Hematopoietic multipotent progenitor cell (in vitro differentiated cells): ENCODE measurements at places on chromosomes 13 and 19.
A peak's percentile ranks its signal among the peaks of the same experiment; 100 is the strongest.

- no peak for DNase-seq
Measured at GRCh38 chr19:45767881-45768654, 984 bp downstream of the SIX5 start.

DNA sequence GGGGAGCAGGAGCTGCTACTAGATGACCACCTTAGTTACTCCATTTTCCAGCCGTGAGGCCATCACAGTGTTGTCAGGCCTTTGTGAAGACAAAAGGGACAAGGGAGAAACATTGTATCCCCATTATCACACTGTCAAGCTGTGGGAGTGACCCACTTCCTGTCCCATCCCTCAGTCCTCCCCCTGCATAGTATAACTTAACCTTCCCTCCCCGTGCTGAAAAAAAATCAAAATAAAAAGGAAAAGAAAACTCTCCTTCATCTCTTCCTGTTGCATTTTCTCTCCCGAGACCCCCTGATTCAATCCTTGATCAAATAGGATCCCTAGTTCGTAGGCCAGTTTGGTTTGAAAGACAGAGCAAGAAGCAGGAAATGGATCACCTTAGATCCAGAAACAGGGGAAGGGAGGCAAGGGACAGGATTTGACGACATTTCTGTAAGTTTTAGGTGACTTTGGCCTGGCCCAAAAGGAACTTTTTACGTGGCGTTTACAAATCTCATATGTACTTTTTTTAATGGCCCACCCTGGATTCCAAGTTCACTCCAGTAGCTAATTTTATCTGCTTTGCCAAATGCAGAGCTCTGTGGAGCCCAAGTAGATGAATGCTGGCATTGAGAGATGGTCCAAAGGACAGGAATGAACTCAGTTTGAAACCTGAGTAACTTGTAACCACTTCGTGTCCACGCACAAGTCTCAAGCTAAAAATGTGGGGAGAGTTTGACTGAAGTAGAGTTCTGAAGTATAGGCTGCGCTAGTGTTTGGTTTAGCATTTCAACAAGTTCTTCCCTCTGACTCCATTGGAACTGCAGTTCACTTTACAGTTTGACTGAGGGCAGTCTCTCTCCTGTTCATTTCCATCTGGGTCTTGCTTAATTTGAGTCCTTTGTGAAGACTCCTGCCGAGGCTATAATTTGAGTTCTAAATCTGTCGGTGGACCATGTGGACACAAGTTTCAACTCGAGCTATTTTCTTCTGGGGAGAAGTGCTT, 16.6 kb upstream of the GATAD2A start:
- no peak for DNase-seq

DNA sequence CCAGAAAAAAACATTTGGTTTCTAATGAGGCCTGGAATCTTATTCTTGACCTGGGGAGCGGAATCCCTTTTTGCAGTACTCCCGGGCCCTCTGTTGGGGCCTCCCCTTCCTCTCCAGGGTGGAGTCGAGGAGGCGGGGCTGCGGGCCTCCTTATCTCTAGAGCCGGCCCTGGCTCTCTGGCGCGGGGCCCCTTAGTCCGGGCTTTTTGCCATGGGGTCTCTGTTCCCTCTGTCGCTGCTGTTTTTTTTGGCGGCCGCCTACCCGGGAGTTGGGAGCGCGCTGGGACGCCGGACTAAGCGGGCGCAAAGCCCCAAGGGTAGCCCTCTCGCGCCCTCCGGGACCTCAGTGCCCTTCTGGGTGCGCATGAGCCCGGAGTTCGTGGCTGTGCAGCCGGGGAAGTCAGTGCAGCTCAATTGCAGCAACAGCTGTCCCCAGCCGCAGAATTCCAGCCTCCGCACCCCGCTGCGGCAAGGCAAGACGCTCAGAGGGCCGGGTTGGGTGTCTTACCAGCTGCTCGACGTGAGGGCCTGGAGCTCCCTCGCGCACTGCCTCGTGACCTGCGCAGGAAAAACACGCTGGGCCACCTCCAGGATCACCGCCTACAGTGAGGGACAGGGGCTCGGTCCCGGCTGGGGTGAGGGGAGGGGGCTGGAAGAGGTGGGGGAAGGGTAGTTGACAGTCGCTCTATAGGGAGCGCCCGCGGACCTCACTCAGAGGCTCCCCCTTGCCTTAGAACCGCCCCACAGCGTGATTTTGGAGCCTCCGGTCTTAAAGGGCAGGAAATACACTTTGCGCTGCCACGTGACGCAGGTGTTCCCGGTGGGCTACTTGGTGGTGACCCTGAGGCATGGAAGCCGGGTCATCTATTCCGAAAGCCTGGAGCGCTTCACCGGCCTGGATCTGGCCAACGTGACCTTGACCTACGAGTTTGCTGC, at the start of gene ICAM4:
ICAM4 (plus strand) TSS at position 153 of the 935 bp plus-strand sequence; CDS start at position 211, 58 bp downstream.
- no peak for DNase-seq

DNA sequence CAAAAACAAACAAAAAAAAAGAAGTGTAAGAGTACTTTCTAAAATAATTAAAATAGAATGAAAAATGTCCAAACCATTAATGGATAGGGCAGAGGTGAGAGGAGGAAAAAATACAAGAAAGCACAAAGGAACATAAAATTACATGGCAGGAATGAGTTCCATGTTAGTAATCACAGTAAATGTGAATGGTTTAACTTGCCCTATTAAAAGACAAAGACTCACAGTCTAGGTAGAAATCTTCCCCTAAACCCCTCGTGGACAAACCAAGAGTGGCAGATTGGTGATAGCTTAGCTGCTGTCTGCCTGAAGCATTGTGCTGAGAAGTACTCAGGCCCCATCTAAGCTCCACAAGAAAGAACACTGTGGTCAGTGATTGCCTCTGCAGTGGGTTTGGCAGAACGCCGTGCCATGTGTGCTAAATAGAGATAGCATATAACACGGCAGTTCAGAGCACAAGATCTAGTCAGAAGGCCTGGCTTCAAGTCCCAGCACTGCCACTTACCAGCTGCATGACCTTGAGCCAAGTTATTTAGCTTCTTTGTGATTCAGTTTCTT, 103.5 kb downstream of the DPF1 start:
- DNase-seq: peak; percentile 4

- peak; percentile 36 for DNase-seq
Measured at GRCh38 chr19:3047496-3048189, 14.7 kb downstream of the TLE5 start.

DNA sequence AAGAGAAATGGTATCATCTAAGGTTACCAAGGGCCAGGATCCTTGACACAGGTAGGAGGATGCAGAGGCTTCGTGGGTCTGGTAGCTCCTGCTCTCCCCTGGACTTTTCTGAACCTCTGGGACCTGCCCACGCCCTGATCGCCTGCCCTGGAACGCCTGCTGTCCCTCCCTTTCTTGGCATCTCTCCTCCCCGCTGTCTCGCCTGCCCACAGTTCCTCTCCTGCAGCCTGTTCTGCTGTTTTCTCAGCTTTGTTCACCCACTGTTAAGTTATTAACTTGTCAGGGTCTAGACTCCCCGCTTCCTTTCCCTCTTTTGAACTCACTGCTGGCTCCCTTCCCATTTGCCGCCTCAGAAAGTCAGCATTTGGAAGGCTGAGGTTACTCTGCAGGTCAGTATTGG, 19.8 kb downstream of the SERP2 start:
- DNase-seq: no peak
